Smooth muscle cell of the pulmonary artery (primary cell): ENCODE measurements at places on chromosomes 2 and 18. TPM values are rescaled to one million over a fixed set of nuclear protein-coding genes. Genes with fewer than 3 reads are reported as not detected.

CTAGE1 gene
- 0.07 TPM in 1 of 2 replicates, not detected in the other for total RNA-seq

LIMS3 gene
- total RNA-seq, result 1.6 and 4.2 TPM in 2 replicates

MOCOS gene
- total RNA-seq, result 5.6 and 16.6 TPM in 2 replicates

SERPINB4 gene
- total RNA-seq, result not detected in 2 replicates

MYO7B gene
- total RNA-seq, result 0.10 and 0.13 TPM in 2 replicates

CHST10 gene
- total RNA-seq, result 6.0 and 9.0 TPM in 2 replicates

ZEB2 gene
- 58.5 and 136 TPM in 2 replicates for total RNA-seq

SP3 gene
- 84.3 and 116 TPM in 2 replicates for total RNA-seq

CCDC68 gene
- 4.4 and 15.1 TPM in 2 replicates for total RNA-seq

SPHKAP gene
- total RNA-seq, result 0.13 TPM in 1 of 2 replicates, not detected in the other

ACTG2 gene
- 32.7 and 43.4 TPM in 2 replicates for total RNA-seq

GALNT14 gene
- total RNA-seq, result 0.52 and 5.3 TPM in 2 replicates

DES gene
- 1.1 and 3.0 TPM in 2 replicates for total RNA-seq

CPS1 gene
- 5.3 and 30.0 TPM in 2 replicates for total RNA-seq

TRIM54 gene
- 0.10 TPM in 1 of 2 replicates, not detected in the other for total RNA-seq

RAB3GAP1 gene
- 75.5 and 88.1 TPM in 2 replicates for total RNA-seq

RBM44 gene
- 0.33 and 0.36 TPM in 2 replicates for total RNA-seq

VIT gene
- total RNA-seq, result 2.0 and 8.9 TPM in 2 replicates

EFEMP1 gene
- total RNA-seq, result 3,446 and 3,873 TPM in 2 replicates

LCT gene
- total RNA-seq, result under 0.01 and 0.03 TPM in 2 replicates

GPR35 gene
- 0.85 and 2.0 TPM in 2 replicates for total RNA-seq

C2orf92 gene
- total RNA-seq, result 2.5 and 2.9 TPM in 2 replicates

EFR3B gene
- 0.85 and 2.4 TPM in 2 replicates for total RNA-seq

ELOA2 gene
- not detected in 2 replicates for total RNA-seq

CNGA3 gene
- total RNA-seq, result not detected in 2 replicates

REV1 gene
- 31.3 and 33.0 TPM in 2 replicates for total RNA-seq

ST8SIA5 gene
- total RNA-seq, result 0.17 TPM in 1 of 2 replicates, not detected in the other

ASB18 gene
- not detected in 2 replicates for total RNA-seq

TGOLN2 gene
- 201 and 256 TPM in 2 replicates for total RNA-seq

TFCP2L1 gene
- under 0.01 TPM in 1 of 2 replicates, not detected in the other for total RNA-seq

ANKRD30BL gene
- total RNA-seq, result not detected in 2 replicates

SKOR2 gene
- total RNA-seq, result not detected in 2 replicates

CD207 gene
- total RNA-seq, result not detected in 2 replicates

SERPINB7 gene
- total RNA-seq, result 0.07 and 0.46 TPM in 2 replicates

ZBTB7C gene
- 0.46 TPM in 1 of 2 replicates, not detected in the other for total RNA-seq

DQX1 gene
- total RNA-seq, result 0.07 TPM in 1 of 2 replicates, not detected in the other
